ENCODE measurements at places on chromosomes 4 and X. TPM values are rescaled to one million over a fixed set of nuclear protein-coding genes. Genes with fewer than 3 reads are reported as not detected.

DNA sequence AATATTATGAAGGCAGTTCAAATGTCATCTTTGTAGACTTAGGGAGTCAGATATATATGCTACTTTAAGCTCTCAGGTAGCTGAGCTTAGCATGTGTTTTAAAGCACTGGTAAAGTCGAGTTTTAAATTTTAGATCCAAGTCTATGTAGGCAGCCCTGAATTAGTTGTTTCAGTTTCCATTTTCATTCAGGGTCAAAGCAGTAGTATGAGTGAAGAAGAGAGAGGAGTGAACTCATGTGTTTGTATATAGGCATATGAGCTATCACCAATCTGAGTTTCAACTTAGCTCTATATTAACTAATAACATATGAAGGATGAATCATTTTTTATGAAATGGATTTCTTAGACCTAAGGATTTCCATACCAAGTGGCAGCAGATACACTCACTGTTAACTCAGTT, 1353.4 kb downstream of the FSTL5 start:
- no peak for DNase-seq

Gene UBE2D3
- 629 TPM for polyA plus RNA-seq

- no peak for DNase-seq
Observed at GRCh38 chrX:109403922-109404321, 78.0 kb downstream of the GUCY2F start.

DNA sequence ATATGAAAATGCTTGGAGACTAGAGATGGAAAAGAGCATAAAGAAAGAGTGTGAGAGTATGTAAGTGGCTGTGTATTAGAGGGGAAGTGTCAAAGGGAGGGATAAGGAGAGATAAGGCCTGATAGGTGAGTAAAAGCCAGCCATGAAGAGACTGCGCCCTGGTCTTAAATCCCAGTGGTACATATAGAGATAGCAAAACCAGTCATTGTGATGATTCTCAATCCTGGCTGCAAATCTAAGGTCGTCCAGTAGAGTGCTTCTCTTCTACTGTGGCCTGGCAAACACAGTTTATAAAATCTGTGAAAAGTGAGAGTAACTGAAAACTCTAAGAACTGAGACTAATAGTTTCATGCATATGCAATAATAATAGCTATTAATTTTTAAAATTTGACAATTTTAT, 86.9 kb downstream of the MAB21L2 start:
- no peak for DNase-seq

DNA sequence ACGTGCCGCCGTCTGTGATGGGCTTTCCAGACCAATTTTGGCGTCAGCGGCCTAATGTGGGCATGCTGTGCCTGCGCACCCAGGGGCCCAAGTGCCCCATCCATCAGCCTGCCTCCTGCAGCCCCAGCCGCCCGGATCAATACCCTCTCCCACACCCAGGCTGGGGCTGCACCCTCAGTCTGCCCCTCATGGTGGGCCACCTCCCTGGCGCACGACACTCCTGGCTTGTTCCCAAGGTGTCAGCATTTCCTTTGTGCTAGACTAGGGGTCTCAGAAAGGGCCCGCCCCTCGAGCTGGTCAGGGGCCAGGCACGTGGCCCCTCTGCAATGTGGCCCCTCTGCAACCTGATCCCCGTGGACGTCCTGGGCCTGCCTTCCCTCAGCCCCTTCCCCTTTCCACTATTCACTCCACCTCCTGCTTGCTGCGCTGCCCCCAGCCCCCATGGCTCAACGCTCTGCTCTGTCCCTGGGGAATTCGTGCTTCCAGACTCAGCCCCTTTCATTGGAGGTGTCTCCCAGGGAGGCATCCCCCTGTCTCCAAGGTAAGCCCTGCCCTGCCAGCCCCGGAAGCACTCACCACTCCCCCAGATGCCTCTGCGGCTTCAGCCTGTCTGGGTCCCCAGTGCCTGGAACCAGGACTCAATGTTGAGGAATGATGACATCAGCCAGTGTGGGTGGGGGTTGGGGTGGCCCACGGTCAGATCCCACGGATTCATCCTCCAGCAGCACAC, 130.8 kb downstream of the HMX1 start:
- no peak for DNase-seq
